AML-193 (cell line): ENCODE measurements at places on chromosomes 3 and 15.

DNA sequence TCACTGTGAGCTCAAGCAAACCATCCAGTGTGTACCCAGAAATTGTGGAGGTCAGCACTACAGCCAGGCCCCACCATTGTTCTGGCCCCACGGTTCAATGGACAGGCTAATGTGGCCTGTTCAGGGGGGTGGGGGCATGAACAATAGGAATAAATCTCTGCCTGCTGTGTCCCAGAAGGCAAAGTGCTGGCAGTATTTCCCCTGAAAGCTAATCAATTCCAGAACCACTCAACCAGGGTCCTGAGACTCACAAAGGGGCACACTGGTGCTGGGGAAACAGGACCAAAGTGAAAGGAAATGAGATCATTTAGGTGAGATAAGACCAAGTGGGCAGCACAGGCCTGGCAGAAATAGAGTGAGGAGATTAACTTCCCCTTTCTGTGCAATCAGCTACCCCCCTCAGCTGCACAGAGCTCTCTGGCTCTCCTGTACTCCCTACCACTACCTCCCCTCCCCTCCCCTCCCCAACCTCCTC, 11.5 kb downstream of the CRYGS start:
- DNase-seq, result peak; percentile 65

DNA sequence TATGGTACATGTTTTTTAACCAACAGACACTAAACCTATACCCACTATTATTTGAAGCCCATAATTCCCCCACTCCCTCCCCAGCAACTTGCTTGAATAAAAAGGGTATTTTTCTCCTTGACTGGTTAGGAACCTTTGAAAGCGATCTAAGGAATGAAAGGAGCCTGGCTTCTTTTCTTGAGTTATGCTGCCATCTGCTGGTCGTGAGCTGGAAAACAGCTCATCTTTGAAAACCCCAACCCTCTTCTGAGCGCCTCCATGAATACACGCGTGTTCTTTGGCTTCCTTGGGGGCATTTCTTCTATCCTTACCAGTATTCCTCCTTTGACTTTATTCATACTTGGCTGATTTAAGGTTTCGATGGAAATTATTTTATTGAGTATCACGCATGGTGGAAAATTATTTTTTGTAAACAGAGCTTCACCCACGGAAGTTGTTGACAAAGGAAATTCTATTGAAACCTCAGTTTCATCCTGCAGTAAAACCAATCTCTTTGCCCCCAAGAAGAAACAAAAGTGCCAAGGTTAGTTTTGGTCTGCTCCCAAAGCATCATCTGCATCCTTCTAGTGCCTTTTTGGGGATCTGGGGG, 171.6 kb downstream of the SV2B start:
- peak; percentile 71 for DNase-seq

- no peak for DNase-seq
Measured at GRCh38 chr3:55434789-55435188, 52.3 kb downstream of the WNT5A start.

- DNase-seq, result peak; percentile 79
Measured at GRCh38 chr3:100641471-100642032, 32.2 kb downstream of the ADGRG7 start.

- DNase-seq, result no peak
Measured at GRCh38 chr3:70980646-70981170, 602.8 kb downstream of the FOXP1 start.

DNA sequence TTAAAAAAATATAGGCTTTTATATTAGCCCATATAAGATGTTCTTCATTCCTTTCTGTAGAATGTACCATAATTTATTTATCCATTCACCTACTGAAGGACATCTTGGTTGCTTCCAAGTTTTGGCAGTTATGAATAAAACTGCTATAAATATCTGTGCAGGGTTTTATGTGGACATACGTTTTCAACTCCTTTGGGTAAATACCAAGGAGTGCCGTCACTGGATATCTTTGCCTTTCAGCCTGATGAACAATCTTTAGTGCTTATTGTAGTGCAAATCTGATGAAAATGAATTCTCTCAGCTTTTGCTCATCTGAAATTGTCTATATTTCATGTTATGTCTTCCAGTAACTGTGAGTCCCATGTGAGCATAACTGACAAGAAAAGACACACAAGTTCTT, 26.6 kb upstream of the BLM start:
- DNase-seq, result no peak

DNA sequence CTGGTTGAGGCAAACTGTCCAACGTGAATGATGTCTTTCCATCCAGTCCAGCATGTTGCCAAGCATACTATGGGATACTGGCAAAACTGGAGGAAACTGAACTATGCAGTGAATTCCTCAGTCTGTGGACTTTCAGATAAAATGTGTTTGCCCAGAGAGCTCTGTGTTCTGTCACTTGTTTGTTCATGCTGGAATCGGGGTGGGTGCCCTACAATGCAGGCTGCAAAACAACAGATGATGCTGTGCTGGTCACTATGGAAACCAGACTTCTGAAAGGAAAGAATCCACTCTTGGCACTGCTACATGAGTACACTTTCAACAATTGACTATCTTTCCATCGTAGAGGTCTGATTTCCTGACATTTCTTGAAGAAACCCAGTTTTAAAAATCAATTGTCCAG, 272.5 kb upstream of the ARHGEF26 start:
- no peak for DNase-seq

GRCh38 chr3:138461896-138462295, 27.5 kb downstream of the ESYT3 start:
- no peak for DNase-seq

- no peak for DNase-seq
Measured at GRCh38 chr3:102361101-102361500, 73.7 kb upstream of the ZPLD1 start.

- DNase-seq, result no peak
Measured at GRCh38 chr3:117518364-117518763, 808.8 kb downstream of the TUSC7 start.

DNA sequence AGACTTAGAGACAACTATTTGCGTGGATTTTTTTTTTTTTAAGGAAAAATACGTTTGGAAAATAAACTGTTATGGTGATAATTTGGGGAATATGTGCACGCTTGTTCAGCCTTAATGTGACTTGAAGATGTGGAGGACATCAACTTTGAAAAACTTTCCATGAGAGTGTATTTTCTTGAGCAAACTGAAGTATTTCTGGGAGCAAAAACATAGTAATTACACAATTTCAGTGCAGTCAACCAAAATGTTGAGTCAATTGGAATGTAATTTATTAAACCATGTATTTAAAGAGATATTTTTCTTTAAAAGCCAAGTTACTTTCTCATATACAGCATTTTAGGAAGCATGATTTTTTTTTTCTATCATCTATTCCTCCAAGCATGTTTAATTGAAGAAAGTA, 80.3 kb upstream of the FLNB start:
- DNase-seq, result no peak

DNA sequence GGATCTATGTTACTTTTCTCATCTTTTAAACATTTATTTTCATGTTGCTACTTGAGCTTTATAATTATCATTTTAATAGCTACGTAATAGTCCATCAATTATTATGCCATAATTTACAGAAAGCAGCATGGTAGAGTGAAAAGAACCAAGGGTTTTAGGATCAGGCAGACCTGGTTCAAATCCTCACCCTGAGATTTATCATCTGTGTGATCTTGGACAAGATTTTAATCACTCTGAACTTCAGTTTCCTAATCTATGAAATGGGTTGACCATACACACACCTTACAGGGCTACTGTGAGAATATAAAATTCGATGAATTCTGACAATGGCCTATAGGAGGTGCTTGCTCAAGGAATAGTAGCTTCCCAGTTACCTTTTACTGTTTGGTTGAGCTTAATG, 27.1 kb downstream of the BOC start:
- DNase-seq, result no peak

DNA sequence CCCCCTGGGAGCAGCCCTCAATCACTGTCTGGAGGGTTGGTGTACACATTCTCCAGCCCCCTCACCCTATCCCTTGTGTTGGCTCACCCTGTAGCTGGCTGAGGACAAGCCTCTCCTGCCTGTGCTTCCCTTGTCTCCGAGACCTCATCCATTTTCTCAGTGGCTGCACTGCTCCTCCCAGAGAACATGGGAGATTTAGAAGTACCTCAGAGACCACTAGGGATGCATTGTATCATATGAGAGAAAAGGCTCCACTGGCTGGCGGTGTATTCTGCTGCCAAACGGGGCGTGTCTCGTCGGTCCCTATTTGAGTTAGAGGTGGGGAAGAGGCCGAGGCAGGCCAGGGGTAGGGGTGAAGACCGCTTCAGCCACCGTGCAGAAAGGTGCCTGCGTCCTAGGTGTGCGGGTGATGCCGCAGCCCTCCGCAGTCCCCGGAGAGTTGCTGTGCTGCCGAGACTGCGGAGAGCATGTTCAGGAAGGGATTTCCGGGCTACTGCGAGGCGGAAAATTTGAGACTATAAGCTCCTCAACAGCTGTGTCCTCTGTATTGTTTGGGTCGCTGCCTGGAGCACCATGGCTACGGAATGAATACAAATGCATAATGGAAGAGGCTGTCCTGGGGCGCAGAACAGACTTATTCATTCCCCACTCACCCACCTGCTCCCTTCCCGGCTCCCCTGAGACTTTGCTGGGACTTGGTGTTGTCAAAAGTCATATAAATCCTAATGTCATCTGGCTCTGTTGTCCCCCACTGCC, 43.8 kb downstream of the SPSB4 start:
- DNase-seq, result no peak

- DNase-seq, result peak; percentile 59
Measured at GRCh38 chr3:187678726-187679268, 8.6 kb upstream of the SST start.

DNA sequence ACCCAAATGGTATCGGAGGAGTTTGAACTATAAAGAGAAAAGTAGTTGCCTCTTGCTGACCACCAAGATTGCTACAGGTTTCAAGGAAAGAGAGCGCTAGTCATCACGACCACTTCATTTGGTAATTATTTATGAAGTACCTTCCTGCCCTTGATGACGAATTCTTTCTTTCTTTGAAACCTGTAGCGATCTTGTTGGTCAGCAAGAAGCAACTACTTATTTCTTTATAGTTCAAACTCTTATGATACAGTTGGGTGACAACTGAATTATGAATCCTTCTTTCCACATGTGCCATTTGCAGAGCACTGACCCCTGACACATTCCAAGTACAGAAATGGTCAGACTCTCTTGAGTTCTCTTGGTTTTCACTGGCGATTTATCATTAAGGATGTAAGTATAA, 46.8 kb downstream of the THRB start:
- no peak for DNase-seq

DNA sequence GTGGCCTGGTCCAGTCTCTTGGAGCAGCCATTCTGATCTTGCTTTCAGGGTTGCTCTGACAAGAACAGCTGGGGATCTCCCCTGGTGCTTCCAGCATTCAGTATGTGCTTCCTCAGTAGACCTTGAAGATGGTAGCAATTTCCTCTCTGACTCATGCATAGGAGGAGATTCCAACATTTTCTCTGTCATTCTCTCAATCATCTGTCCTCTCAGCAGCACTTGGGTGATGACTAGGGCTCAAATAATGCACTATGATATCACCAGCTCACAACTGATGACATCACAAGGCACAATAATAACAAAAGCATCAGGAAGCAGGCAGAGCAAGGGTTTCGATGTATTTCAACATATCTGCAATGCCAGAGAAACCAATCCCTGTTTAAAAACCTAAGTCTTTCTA, 52.7 kb downstream of the NFKBIZ start:
- peak; percentile 17 for DNase-seq

DNA sequence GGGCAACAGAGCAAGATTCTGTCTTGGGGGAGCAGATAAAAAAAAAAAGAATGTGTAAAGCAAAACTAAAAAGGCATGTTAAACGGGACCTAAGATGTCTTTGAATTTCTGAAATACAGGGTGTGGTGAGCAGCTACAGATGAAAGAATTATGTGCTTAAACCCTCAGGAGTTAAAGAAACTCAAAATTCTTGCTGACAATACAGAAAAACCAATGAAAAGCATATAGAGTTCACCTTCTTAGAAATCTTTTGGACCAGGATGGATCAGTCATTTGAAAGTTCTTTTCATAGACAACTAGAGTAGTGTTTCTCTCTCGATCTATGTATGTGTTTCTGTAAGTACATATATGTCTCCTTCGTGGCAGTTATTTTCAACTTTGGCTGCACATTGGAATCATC, 31.4 kb downstream of the TUBGCP4 start:
- DNase-seq, result no peak

DNA sequence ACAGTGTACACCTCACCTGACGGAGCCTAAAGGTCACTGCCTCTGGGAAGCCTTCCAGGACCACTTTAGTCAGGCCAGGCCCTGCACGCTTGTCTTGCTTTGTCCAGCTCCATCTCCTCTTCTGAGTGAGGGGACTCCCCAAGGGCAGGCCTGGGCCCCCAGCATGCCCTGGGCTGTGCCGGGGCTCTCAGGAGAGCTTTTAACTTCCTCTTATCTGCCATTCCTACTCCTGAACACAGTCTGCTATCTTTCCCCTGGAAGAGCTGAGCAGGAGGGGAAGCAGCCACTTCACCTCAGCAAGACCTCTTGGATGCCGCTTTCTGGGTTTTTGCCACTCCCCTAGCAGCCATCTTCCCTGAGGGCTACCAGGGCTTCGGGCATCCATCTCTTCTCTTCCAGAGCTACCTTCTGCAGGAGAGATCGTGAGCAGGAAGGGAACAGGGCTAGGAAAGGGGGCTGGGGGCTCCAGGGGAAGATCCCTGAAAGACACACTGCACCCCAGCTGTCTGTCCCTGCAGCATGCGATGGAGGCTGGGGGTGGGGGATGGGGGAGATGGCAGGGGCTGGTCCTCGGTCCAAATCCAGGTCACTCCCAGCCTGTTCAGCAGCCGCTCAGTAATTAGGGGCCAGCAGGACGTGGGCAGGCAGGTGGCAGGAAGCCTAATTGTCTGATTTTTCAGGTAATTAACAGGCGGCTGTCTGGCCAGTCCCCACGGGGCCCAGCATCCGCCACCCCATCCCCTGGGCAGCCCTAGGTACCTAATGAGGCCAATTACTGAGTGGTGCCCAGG, 19.9 kb upstream of the RPL29 start:
- no peak for DNase-seq

- no peak for DNase-seq
Measured at GRCh38 chr3:7874116-7874515, 627.5 kb upstream of the LMCD1 start.

- DNase-seq, result peak; percentile 71
Measured at GRCh38 chr3:27596334-27596841, 112.2 kb upstream of the SLC4A7 start.

DNA sequence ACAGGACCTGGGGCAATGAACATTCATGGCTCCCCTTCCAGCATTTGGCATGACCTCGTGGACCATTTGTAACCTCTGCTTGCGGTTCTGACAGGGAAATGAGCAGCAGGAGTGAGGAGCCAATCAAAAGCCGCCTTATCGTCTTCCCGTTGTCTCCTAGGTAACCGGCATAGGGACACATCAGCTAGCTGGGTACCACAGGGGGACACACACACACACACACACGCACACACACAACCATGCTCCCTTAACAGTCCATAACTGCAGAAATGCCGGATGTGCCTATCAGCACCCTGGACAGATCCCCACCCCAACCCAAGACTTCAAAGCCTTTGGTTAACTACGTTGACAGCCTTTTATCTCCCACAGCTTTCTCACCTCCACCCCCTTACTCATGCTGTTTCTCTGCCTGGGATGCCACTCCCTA, 53.4 kb upstream of the CCDC174 start:
- DNase-seq, result peak; percentile 36
